ENCODE measurements at places on chromosomes 1 and 21.

- DNase-seq: no peak
Observed at GRCh38 chr1:61472876-61473275, 252.1 kb downstream of the TM2D1 start.

GRCh38 chr1:228974273-228974672 lies 239.0 kb downstream of the RHOU start:
- no peak for DNase-seq

GRCh38 chr1:160406131-160406968 lies 6.0 kb downstream of the VANGL2 start:
- DNase-seq: no peak

- DNase-seq: no peak
Observed at GRCh38 chr1:179031855-179032513, 6.3 kb downstream of the FAM20B start.

DNA sequence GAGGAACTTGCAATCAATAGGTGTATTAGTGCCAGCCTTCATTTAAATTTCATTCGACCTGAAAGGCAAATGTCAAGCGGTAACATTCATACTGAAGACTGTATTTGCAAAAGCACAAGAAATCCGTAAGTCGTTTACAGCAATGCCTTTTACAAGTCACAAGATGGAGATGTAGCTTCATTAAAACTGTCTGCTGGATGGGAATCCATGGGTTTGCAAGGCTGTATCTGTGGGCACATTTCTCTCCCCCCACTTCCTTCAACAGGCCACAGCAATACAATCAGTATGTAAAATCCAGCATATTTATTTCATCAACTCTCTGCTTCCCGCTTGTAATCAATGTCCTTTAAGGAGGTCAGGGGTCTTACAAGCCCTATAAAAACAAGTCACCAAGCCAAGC lies 147.1 kb downstream of the SLC45A1 start:
- DNase-seq: no peak

DNA sequence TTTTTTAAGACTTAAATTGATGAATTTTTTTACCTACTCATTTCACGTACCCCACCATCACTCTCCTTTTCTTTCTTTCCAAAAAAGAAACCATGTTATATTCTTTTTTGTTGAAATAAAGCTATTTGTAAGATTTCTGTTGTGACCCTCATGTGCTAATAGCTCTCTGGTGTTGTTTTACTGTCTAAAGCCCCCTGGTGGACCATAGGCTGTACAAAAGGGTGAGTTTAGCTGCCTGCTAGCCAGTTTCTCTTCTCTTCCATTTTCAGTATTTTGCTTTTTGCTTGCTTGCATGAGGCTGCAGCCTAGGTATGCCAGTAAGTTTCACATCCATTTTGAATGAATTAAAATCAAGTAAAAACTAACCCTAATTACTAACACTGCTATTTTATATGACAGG lies 15.6 kb upstream of the VAMP3 start:
- DNase-seq: no peak

DNA sequence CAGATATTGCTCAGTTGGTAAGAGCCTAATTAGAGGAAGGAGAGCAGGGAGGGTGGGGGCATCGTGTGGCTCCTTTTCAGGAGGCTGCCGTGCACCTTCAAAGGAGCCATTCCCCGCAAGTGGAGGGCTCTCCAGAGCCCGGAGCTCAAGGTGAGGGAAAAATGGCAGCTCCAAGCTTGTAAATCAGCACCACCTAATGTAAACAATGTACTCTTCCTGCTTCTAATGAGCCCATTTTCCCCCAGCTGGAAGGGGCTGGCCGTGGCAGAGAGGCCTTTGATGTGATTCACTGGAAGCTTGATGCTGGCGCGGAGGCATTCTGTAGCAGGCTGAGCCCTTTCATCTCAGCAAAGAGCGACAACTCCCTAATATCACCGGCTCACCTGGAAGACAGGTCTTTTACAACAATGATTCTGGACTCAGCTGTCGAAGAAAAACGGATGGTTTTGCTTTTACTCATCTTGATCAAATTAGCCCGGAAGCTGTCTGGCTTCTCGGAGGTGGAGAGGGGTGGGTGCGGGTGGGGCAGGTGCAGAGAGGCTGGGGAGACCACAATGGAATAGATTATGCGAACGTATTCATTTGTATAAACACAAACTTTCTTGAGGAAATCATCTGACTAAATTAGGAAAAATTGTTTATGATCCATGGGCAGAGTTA lies 112.5 kb downstream of the RRAGC start:
- DNase-seq: no peak

DNA sequence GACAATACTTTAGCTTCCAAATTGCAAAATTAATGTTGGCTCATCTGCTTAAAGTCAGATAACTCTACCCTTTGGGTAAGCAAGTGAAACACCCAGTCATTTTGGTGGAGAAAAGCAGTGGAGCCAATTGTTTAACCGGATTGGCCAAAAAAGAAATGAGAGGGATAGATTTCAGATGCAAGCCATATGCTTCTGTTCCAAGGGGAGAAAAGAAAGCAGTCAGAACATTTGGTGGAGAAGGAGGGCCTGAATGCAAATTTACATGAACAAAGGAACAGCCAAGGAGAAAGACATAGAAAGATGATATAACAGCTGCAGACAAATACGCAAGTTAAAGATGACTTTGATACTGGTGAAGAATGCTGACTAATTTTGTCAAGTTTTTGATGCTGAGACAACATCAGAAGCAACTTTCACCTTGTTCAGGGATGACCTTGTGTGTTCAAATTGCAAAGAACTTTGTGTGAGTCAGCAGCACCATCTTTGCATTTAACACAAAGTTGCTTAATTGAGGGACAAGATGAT lies 173.1 kb downstream of the TGFB2 start:
- DNase-seq: no peak

DNA sequence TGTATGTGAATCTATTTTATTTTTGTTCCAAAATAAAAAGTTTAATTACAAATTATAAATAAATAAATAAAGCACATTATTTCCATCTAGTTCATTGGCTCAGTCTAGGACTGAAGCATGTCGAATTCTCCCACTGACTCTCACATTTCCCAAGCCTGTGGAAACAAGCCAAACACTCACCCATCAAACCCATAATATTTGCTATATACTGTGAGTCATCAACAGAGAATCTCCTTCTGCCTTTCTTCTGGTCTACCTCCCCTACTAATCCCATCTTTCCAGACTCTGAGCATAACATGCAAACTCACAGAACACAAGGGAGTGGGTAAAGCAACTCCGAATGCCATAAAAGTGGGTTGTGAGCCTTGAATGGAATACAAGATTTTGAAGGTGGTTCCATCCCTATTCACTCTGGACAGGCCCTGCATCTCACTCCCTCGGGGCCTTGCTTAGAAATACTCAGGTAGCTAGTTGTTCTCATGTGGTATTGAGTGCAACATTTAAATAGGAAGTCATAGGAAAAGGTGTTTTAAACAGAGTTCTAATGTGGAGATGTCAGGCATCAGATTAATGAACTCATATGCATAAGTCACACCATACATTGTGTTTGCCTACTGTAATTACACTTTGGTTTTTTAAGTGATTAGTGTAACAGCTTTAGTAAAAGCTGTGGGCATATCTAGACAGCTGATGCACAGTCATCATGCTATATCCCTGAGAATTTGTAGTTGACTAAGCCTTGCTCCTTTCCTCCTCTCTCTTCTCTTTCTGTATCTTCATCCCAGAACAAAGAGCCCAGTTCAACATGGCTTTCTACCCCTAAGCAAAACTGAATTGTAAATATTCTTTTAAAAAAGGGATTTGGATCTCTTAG lies 47.0 kb downstream of the F5 start:
- DNase-seq: no peak

GRCh38 chr1:7572654-7573152 lies 198.4 kb upstream of the VAMP3 start:
- no peak for DNase-seq

- DNase-seq: no peak
Observed at GRCh38 chr1:66359269-66359668, 174.7 kb upstream of the SGIP1 start.

Measured in stimulated activated CD4-positive, alpha-beta T cell treated with anti-CD3 and anti-CD28 coated beads, TNF-alpha, amount 100 ng/mL, for 24 hours (primary cell).